ENCODE measurements at places on chromosomes 6 and 20.

DNA sequence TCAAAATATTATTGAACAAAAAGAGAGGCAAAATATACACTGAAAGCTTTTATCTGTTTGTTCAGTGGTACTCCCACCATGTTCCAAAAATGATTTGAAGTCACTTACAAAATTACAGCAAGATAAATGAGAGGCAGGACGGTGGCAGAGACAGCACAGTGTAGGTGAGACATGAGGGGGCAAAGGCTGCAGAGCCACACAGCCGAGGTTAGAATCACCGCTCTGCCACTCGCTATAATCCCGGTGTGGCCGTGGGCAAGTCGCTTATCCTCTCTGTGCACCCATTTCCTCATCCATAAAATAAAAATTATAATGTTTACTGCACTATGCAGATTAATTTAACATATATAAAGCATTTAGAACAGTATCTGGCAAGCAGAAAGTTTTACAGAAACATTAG, 140.1 kb upstream of the BEND6 start:
- DNase-seq: no peak

- DNase-seq: no peak
Observed at GRCh38 chr6:138396709-138397108, 7.3 kb upstream of the HEBP2 start.

DNA sequence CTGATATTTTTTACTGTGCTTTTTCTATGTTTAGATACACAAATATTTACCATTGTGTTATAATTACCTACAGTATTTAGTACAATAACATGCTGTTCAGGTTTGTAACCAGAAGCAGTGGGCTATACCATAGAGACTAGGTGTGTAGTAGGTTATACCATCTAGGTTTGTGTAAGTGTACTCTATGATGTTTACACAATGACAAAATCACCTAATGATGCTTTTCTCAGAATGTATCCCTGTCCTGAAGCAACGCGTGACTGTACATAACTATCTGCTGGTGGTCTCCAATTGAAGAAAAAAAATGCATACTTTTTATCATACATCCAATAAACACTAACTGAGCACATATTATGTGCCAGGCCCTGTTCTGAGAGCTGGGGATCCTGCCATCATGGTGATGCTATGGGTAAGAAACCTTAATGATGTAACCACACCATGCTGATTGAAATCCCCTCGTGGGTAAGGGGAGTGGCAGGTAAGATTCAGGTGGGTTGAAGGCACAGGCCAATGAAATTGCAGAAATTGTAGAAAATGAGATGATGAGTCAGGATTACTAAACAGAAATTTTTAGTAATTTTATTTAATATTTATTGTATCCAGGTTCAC, 76.8 kb downstream of the FYN start:
- no peak for DNase-seq

- DNase-seq: no peak
Observed at GRCh38 chr6:121497970-121498375, 62.5 kb downstream of the GJA1 start.

Data from foreskin keratinocyte (primary cell).